ENCODE measurements at places on chromosomes 5 and 9.

DNA sequence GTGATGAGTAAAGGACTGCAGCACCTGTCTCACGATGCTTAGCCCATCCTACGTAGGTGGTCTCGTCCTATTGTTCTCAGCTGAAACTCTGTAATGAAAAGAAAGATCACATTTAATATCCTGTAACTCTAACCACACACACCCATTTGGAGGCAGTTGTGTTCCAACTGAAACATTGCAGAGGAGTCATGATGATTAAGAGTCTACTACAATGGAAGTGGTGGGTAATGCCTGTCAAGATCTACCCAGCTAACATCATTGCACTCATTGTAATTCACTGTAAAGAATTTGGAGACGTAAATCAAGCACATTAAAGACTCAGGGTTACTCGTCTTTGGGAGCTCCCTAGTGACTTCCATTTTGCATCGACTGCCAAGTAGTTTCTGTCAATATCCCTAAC lies 106.0 kb upstream of the PTPN3 start:
- DNase-seq, result no peak

GRCh38 chr5:177006265-177006972 lies at the start of gene UIMC1:
Gene UIMC1, minus strand, starts transcription at chr5:177006779. Its CDS starts 24,164 bp downstream, at chr5:176982615.
- DNase-seq, result peak; percentile 88

- DNase-seq, result peak; percentile 7
Observed at GRCh38 chr9:5626727-5627634, 1.9 kb upstream of the RIC1 start.

DNA sequence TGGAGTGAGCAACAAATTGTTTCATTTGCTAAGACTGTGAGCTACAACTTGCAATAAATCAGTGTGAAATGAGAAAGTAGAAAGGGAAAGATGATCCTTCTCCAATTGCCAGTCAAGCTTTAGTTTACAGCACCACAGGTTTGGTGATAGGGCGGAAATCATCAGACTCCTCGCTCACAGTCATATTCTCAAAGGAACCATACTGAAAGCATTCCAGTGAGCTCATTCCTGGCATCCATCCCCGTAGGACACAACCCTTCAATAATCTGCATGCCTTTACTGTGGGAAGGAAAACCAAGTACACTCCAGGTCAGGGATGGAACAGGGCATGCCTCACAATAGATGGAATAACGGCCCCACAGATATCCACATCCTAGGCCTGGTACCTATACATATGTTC lies 80.7 kb downstream of the FSTL4 start:
- DNase-seq, result no peak

DNA sequence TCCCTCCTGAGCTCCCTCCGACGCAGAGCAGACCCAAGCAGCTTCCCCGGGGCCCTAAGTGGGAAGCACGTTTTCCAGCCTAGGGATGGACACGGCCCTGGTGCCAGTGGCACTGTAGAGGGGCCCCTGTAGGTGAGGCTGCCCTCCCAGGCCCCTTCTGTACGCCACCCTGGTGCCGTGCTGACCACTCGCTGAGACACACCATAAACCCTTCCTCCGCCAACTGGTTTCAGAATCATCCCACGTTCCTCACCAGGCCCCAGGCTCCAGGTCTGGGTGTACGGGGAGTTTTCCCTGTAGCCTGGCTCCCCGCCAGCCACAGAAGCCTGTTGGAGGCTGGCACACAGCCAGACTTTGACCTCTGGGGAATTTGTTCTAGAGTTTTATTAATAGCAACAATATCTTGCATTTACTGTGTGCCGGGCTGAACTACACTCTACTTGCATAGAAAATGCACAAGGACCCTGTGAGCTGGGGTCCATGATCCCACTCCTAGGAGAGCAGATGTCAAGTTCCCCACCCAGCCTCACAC lies 18.2 kb upstream of the WDR38 start:
- DNase-seq, result no peak

DNA sequence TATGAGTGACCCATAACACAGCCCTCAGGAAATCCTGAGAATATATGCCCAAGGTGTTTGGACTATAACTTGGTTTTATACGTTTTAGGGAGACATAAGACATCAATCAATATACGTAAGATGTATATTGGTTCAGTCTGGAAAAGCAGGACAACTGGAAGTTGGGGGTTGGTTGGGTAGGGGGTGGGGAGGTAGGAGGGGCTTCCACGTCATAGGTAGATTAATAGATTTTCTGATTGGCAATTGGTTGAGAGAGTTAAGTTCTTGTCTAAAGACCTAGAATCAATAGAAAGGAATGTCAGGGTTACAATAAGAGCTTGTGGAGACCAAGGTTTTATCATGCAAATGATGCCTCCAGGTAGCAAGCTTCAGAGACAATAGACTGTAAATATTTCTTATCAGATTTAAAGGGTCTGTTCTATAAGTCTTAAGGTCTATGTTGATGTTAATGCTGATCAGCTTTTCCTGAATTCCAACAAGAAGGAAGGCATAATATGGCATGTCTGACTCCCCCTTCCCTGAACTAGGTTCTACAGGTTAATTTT lies 2267.7 kb upstream of the ACO1 start:
- DNase-seq, result no peak

DNA sequence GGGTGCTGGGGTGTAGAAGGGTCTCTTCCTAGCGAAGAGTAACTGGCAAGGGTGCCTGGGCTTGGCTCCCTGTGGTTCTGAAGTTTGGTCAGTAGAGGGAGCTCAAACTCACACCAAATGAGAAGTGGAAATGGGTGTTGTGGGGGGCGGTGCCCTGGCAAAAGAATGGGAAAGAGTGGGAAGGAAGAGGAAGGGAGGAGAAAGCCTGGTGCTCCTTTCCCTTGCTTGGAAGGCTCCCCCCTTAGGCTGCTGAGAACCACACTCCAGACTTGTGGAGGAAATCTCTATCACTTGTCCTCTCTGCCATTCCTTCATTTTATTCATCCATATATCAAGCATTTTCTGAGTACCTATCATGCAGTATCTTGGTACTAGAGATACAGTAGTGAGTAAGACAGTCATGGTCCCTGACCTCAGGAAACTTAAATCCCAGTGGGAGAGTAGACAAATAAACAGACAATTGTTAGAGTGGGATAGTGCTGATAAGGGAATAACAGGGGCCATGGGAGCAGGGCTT lies 13.0 kb downstream of the SLC4A9 start:
- DNase-seq, result no peak

- no peak for DNase-seq
Observed at GRCh38 chr5:41747301-41747700, 122.9 kb downstream of the OXCT1 start.

- no peak for DNase-seq
Observed at GRCh38 chr5:178123966-178124925, 6.6 kb upstream of the RMND5B start.

Data from stimulated activated CD4-positive, alpha-beta T cell treated with anti-CD3 and anti-CD28 coated beads, Interleukin-2, amount 100 ng/mL, for 4 hours (primary cell).